Activated T-cell treated with anti-CD3 and anti-CD28 coated beads, Interleukin-2, amount 50 U/mL, for 4 hours (primary cell): ENCODE measurements at places on chromosomes 12 and 14.

GRCh38 chr14:49970474-49971147 is 77.7 kb downstream of the ARF6 start:
- DNase-seq = no peak

DNA sequence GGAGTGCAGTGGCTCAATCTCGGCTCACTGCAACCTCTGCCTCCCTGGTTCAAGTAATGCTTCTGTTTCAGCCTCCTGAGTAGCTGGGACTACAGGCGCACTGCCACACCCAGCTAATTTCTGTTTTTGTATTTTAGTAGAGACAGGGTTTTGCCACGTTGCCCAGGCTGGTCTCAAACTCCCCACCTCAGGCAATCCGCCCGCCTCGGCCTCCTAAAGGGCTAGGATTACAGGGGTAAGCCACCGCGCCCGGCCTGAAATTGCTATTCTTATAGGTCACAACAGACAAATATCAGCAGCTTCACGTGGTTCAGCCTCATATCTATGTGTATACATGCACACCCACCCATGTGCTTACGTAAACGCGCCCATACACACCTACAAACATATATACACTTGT is 23.6 kb downstream of the BATF start:
- no peak for DNase-seq

DNA sequence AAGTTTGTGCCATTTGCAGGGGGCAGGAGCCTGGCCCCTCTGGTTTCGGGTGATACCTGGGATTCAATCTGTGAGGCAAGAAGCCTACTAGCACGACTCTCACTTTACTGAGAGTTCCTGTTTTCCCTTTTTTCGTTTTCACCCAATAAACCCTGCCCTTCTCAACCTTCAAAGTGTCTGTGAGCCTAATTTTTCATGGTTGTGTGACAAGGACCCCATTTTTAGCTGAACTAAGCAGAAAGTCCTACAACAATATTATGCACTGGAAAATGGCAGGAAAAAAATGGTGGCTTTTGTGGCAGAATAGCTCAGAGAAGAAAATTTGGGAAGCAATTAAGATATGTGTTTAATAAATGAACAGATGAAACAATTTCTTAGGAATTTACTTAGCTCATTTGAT is 432.1 kb downstream of the C12orf50 start:
- no peak for DNase-seq

DNA sequence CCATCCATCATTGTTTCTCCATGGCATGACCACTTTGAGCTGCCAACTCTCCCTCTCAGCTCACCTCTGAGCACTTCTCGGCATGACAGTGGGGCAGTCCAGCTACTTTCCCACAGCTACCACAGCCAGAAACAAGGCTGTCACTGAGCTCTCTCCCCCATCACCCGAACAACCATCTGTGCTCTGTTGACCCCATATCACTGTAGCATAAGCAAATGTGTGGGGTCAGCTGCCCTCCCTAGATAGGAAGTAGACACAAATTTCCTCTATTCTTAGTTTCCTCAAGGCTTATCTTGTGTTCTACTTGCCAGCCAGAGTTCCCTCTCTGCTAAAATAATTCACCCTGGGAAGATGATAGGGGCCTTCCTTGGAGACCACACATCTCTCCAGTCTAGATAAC is 82.6 kb upstream of the FUT8 start:
- no peak for DNase-seq

DNA sequence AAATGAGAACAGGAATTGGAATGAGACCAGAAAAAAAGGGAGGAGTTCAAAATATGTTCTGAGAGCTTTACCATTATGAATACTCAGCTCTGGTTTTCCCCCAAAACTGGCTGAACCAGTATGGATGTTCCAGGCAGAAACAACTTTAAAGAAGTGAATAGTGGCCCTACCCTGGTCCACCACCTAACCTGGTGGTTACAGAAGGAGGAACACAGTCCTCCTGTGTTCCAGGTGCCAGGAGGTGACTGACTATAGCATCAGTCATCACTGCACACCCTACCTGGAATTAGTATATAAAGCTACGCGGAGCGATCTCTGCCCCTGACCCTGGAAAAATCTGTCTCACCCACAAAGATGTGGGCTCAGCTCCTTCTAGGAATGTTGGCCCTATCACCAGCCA is at the start of gene A2ML1:
TSS of gene A2ML1 (plus strand) at position 324 of the 400 bp plus-strand sequence. CDS start at position 355, 31 bp downstream.
- no peak for DNase-seq

DNA sequence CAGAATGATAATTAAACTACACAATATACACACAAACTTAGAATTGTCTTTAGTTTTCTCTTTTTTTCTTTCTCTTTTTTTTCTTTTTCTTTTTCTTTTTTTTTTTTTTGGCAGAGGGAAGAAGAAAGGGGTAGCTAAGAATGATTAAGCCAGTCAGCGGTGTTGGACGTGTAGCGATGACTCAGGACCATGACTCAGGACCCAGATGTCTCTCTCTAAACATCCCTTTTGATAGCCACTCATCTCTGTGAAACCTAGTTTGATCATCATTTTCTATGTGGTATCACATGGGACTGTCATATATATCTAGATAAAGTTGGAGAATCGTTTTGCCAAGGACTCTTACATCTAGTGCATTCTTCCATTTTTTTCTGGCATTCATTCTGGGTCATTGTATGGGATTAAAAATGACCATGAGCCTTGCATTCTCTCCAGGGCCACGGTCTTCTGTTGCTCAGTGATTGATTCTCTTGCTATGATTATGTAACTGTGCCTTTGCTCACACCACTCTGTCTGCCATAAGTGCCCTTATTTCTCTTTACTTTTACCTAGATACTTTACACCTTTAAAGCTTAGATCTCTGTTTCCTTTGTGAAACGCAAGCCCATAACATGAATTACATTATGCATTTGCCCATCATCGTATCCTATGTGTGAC is 26.6 kb upstream of the NRXN3 start:
- no peak for DNase-seq

- no peak for DNase-seq
Measured at GRCh38 chr12:49187184-49187583, 1.7 kb downstream of the TUBA1A start.

GRCh38 chr12:78898416-78898815 is 33.8 kb downstream of the SYT1 start:
- DNase-seq = no peak
